Daoy (cell line): ENCODE measurements at places on chromosomes 7 and 10. TPM values are rescaled to one million over a fixed set of nuclear protein-coding genes. Genes with fewer than 3 reads are reported as not detected.

The NYAP1 gene
- total RNA-seq = 0.06 TPM in 1 of 2 replicates, not detected in the other

The APBB1IP gene
- total RNA-seq = not detected in 2 replicates

The ABCB1 gene
- total RNA-seq = 11.8 and 18.9 TPM in 2 replicates

The GJD4 gene
- not detected in 2 replicates for total RNA-seq

The ASB4 gene
- 0.06 TPM in 1 of 2 replicates, not detected in the other for total RNA-seq

GRCh38 chr10:49751636-49752510 is 10.2 kb downstream of the OGDHL start:
- no peak for DNase-seq

DNA sequence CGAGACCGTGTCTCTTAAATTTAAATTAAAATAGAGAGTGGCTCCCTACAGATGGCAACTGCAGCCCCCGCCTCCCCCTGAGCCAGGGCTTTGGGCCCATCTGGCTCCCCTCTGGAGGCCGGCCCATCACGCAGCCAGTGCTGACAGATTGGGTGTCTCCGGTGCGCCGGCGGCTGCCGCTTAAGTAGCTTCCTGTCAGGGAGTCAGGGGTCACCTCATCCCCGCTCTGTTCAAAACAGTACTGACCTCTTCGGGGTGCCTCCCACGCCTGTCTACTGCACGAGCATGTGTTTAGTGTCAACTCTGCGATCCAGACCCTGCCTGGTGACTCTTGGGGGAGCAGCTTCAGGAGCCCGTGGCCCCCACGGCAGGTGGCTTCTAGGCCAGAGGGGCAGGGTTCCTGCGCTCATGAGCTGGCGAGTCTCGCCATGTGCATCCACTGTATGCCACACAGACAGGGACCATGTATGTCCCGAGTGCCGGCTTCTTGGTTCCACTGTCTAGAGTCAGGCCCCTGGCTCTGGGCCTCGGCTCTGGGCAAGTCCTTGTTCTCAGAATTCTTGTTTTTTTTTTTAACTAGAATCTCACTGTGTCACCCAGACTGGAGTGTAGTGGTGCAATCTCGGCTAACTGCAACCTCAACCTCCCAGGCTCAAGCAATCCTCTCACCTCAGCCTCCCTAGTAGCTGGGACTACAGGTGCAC is 36.1 kb downstream of the KCTD7 start:
- no peak for DNase-seq

GRCh38 chr7:121109145-121109544 is 120.6 kb downstream of the CPED1 start:
- DNase-seq = no peak

GRCh38 chr7:82729172-82730030 is 285.8 kb upstream of the CACNA2D1 start:
- peak; percentile 17 for DNase-seq

DNA sequence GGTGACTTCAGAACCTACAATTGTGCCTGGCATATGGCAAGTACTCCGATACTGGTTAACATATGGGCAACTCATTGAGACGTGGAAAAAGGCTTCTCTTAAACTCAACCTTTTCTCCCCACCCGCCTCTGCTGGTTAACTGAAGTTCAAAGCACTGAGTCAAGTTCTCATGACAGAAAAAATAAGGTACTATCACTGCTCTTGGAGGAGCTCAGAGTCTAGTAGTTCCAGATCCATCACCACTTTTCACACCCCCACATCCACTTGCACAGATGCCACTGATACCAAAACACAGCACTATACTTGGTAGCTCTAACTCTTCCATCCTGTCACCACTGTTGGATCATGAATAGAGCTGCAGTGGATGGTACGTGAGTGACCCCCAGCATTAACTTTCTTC is 36.2 kb downstream of the CCDC6 start:
- no peak for DNase-seq

DNA sequence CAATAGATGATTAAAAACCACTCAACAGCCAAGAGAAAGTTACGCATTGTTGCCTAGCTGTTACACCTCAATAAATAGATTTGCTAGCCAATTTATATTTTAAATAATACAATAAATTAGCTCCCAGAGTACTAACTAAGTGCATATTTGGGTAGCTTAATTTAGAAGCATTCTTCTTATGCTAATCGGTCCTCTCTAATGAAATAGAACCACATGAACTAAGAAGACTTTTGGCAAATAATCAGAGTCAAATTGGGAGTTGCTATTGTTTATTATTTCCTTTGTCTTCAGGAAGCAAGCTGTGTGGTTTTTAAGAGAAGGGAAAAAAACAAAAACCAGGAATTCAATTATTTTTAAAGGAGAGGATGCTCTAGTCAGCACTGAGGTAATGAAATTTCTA is 49.0 kb upstream of the TRIL start:
- DNase-seq = no peak

DNA sequence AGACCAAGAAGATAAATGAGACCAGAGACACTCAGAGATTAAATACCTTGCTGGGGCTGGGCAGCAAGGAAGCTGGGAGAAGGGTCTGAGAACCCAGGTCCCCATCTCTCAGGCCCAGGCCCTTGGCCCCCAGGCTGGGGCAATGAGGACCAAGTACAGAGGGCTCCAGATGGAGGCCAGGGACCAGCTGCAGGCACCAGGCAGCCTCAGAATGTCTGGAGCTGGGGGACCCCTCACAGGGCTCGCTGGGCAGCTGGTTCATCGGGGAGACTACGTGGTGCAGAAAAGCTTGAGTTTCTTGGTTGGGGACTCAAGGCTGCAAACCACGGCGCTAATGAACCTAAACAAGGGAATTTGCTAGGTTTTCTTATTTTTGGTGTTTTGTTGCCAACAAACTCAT is 75.6 kb downstream of the PRKAG2 start:
- no peak for DNase-seq
